ENCODE measurements at places on chromosomes 16 and 17. TPM values are rescaled to one million over a fixed set of nuclear protein-coding genes. Genes with fewer than 3 reads are reported as not detected.

The ASPHD1 gene
- total RNA-seq = 0.93 TPM

The TP53TG3C gene
- total RNA-seq = not detected

The SLC13A2 gene
- not detected for total RNA-seq

The CHMP6 gene
- total RNA-seq = 11.2 TPM

The TGFB1I1 gene
- 4.4 TPM for total RNA-seq

The NT5M gene
- total RNA-seq = 8.7 TPM

The PPP1R27 gene
- total RNA-seq = not detected

The TBC1D26 gene
- not detected for total RNA-seq

The IL21R gene
- total RNA-seq = 166 TPM

The KLHL10 gene
- 0.36 TPM for total RNA-seq

The RAD51C gene
- total RNA-seq = 105 TPM

The ANTKMT gene
- 36.9 TPM for total RNA-seq

The PRDM7 gene
- total RNA-seq = not detected

The ACSM3 gene
- total RNA-seq = 26.7 TPM

The MARF1 gene
- 74.3 TPM for total RNA-seq

The TLCD2 gene
- total RNA-seq = 0.70 TPM

The MRTFB gene
- 22.5 TPM for total RNA-seq

The KIF19 gene
- not detected for total RNA-seq

The BAIAP3 gene
- 1.1 TPM for total RNA-seq

The BRIP1 gene
- total RNA-seq = 12.7 TPM

The VMP1 gene
- 236 TPM for total RNA-seq

The NACA2 gene
- total RNA-seq = not detected

The DGKE gene
- total RNA-seq = 34.6 TPM

The KRTAP16-1 gene
- total RNA-seq = not detected

The DLX4 gene
- total RNA-seq = 1.9 TPM

The KCTD11 gene
- 5.5 TPM for total RNA-seq

The SLFN14 gene
- not detected for total RNA-seq

The OR1F1 gene
- total RNA-seq = not detected

The FOXC2 gene
- not detected for total RNA-seq

The NKD1 gene
- total RNA-seq = 2.4 TPM

The NLRP1 gene
- 83.9 TPM for total RNA-seq

The UNC45B gene
- 0.05 TPM for total RNA-seq

The CDC6 gene
- total RNA-seq = 92.6 TPM

The ZSCAN10 gene
- 0.48 TPM for total RNA-seq

The PCTP gene
- total RNA-seq = 11.1 TPM

The FCSK gene
- 15.4 TPM for total RNA-seq

The TMEM94 gene
- 76.4 TPM for total RNA-seq

The PITPNM3 gene
- total RNA-seq = 0.81 TPM

The TBX2 gene
- total RNA-seq = 0.44 TPM

All from activated T-cell treated with anti-CD3 and anti-CD28 coated beads, Interleukin-2, amount 50 U/mL, for 72 hours (primary cell).